Liver (tissue), 10 donors: ENCODE measurements at places on chromosomes 3 and 15. TPM values are rescaled to one million over a fixed set of nuclear protein-coding genes. Genes with fewer than 3 reads are reported as not detected.

The PLAAT1 gene
- polyA plus RNA-seq = 0.19 TPM

The ACSBG1 gene
- 0.24 TPM for polyA plus RNA-seq

The ADAMTS7 gene
- polyA plus RNA-seq = 0.13 TPM

The PAQR5 gene
- polyA plus RNA-seq = 0.85 TPM

The MCF2L2 gene
- 0.02 TPM for polyA plus RNA-seq

The PLSCR2 gene
- polyA plus RNA-seq = not detected

The ALDH1L1 gene
- 105 TPM for polyA plus RNA-seq

The ZCWPW2 gene
- 0.16 TPM for polyA plus RNA-seq

The CCR9 gene
- not detected for polyA plus RNA-seq

The MOBP gene
- polyA plus RNA-seq = not detected

The EPHB1 gene
- 0.54 TPM for polyA plus RNA-seq

The ENTPD3 gene
- not detected for polyA plus RNA-seq

The NEIL1 gene
- 11.2 TPM for polyA plus RNA-seq

The SHC4 gene
- polyA plus RNA-seq = 0.03 TPM

The GABRA5 gene
- not detected for polyA plus RNA-seq

The STT3B gene
- polyA plus RNA-seq = 23.9 TPM

The ZNF621 gene
- 3.3 TPM for polyA plus RNA-seq

The CSPG4 gene
- polyA plus RNA-seq = 0.36 TPM

The CCR8 gene
- polyA plus RNA-seq = not detected

The THPO gene
- polyA plus RNA-seq = 11.9 TPM

The SCG5 gene
- polyA plus RNA-seq = 2.9 TPM

The SLC6A11 gene
- 0.01 TPM for polyA plus RNA-seq

The ZNF660 gene
- polyA plus RNA-seq = 0.08 TPM

The FRG2C gene
- polyA plus RNA-seq = not detected

The CHRNA3 gene
- not detected for polyA plus RNA-seq

The MYL3 gene
- 0.76 TPM for polyA plus RNA-seq
